ENCODE measurements at places on chromosomes 16 and 17. TPM values are rescaled to one million over a fixed set of nuclear protein-coding genes. Genes with fewer than 3 reads are reported as not detected.
A peak's percentile ranks its signal among the peaks of the same experiment; 100 is the strongest.

GRCh38 chr17:17966399-17966798 is 5.8 kb downstream of the TOM1L2 start:
- H3K4me1 ChIP-seq = peaks cover 59% of the 10 kb centered on the region
- no peak for DNase-seq
- H3K4me3 ChIP-seq = no peak overlapping the region

Gene TLCD3B
- 1.6 TPM for total RNA-seq

DNA sequence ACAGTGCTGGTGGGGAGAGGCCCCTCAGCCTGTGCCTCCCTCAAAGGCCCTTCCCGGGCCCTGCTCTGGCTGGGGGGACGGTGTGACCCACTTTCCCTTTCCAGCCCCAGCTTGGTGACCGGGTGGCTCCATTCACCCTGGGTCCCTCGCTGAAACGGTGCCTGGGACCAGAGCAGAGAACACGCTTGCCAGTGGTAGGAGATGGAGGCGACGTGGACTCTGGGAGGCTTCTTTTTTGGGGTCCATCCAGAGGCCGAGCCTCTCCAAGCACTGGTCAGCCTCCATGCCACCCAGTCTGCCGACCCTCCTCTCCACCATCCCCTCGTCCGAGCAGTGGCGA is 7.7 kb downstream of the CENPX start:
- no peak for DNase-seq
- no peak overlapping the region for H3K4me3 ChIP-seq
- no peak overlapping the region for H3K27ac ChIP-seq
- H3K27me3 ChIP-seq = no peaks in the 10 kb centered on the region

DNA sequence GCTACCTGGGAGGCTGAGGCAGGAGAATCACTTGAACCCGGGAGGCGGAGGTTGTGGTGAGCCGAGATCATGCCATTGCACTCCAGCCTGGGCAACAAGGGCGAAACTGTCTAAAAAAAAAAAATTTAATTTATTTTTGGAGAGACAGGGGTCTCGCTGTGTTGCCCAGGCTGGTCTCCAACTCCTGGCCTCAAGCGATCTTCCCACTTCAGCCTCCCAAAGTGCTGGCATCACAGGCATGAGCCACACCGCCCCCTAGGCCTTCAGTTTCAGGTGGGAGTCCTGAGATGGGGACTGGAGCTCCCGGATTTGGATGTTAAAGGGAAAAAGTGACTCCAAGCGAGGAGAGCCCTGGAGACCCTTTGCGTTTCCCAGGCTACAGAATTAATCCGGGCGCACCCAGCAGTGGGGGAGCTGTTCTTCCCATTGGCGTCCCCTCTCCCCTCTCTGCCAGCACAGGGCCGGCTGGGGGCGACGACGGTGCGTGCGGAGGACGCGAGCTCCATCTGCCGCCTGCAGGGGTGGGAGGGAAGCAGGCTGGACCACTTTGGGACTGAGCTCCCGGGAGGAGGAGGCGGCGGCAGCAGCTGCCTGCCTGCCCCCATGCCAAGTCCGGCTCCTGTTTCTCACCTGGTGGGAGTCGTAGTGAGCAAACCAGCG is 49.3 kb upstream of the USP7 start:
- H3K27ac ChIP-seq = no peak overlapping the region
- H3K27me3 ChIP-seq = peaks cover 12% of the 10 kb centered on the region
- no peak overlapping the region for H3K4me3 ChIP-seq
- peaks cover 2% of the 10 kb centered on the region for H3K36me3 ChIP-seq

Gene CA4
- total RNA-seq = not detected

DNA sequence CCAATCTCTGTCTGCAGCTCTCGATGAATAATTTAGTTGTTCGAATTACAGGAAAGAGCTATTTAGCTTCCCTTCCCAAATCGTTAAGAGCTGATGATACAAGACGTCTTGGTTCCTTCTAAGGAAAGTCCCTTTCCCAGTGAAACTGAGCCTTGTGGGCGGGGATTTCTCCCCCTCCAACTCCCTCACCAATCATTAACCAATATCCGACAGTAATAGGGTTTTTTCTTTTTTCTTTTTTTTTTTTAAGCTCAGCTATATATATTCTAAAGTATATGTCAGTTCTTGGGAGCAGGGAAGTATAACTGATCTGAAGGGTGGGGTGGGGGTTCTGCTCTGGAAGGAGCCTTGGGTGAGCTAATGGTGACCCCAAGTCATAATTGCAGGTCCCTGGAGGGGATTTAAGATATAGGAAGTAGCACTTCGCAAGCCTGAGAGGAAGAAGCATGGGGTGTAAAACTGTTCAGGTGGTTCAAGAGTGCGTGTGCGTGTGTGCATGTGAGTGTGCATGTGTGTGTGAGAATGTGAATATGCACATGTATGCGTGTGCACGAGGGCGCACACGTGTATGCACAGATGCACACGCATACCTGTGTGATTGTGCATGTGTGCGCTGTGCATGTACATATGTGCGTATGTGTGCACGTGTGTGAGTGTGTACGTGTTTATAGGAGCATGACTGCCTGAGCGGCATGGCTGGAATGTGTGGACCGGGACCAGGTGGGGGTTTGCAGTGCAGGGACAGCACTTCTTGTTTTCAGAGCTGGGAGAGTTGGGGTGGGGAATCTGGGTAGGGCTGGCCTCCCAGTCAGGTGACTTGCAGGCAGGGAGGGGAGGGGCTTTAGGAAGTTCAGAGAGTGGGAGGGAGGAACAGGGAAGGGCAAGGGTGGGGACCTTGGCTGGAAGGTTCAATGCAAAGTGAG is 42.7 kb downstream of the SOCS3 start:
- no peak overlapping the region for H3K4me3 ChIP-seq
- H3K27ac ChIP-seq = no peak overlapping the region
- no peaks in the 10 kb centered on the region for H3K36me3 ChIP-seq
- no peak for DNase-seq

Gene OR4D1
- total RNA-seq = 0.12 TPM

- no peak overlapping the region for H3K4me3 ChIP-seq
- DNase-seq = no peak
- no peak overlapping the region for H3K27ac ChIP-seq
- H3K4me1 ChIP-seq = peaks cover 3% of the 10 kb centered on the region
- H3K36me3 ChIP-seq = no peaks in the 10 kb centered on the region
Measured at GRCh38 chr16:75483222-75483621, 12.0 kb downstream of the CHST6 start.

DNA sequence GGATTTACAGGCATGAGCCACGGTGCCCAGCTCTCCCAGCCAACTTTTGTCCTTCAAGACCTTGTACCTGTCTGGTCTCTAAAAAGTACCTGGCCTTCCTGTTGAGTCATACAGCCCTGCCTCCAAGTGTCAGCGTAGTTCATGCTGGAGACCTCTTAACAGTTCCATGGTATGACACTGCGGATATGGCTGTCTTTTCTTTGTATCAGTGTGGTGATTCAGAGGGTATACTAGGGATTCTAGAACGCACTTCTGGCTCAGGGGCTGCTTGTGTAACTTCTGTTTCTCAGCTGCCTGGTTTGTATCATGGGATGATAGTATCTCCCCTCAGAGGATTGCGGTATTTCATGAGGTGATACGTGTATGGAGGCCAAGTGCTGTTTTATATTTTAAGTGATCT is 2.0 kb upstream of the TMEM11 start:
- H3K4me3 ChIP-seq = peak overlapping the region; percentile 88
- no peak overlapping the region for H3K27ac ChIP-seq
- H3K27me3 ChIP-seq = no peaks in the 10 kb centered on the region
- H3K36me3 ChIP-seq = peaks cover 1% of the 10 kb centered on the region
- DNase-seq = no peak

DNA sequence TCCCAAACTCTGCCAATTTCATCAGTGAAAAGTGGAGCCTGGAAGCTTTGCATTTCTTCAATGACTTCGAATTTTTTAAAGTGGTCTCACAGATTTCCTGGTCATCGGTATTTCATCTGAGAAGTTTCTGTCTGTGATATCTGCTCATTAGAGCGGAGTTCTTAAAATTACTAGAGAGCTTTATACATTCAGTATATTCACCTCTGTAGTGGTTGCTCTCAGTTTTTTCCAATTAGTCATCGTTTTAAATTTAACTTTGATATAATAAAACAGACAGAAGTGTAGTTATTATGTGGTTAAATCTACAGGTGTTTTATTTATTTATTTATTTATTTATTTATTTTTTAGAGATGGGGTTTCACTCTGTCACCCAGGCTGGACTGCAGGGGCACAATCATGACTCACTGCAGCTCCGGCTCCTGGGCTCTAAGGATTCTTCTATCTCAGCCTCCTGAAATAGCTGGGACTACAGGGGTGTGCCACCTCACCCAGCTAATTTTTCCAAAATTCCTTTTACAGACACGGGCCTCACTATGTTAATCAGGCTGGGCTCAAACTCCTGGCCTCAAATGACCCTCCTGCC is 16.0 kb downstream of the ARHGAP17 start:
- H3K4me3 ChIP-seq = no peak overlapping the region
- no peaks in the 10 kb centered on the region for H3K27me3 ChIP-seq
- H3K4me1 ChIP-seq = peaks cover 4% of the 10 kb centered on the region

Gene METRNL
- 42.9 TPM for total RNA-seq

DNA sequence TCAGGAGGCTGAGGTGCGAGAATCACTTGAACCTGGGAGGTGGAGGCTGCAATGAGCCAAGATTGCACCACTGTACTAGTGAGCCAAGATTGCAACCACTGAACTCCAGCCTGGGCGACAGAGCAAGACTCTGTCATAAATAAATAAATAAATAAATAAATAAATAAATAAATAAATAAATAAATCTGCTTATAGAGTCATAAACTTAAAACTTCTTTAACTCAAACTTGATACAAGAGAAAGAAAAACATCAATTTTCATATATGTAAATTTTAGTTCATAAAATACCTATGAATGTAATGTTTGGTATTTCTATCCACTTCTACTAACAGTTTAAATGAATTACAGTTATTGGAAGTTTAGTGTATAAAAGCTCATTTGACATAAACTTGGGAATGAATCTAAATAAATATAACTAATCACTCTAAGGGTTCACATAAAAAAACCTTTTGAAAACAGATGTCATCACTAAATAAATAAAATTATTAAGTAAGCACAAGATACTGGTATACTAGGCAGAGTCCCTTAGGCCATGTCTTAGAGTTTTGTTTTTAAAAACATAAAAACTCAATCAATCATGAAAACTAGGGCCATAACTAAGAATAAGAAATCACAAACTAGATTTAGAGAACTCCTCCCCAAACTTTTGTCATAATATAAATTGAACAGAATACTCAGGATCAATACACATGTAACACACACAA is 54.1 kb downstream of the SMURF2 start:
- H3K4me1 ChIP-seq = peaks cover 17% of the 10 kb centered on the region
- no peak overlapping the region for H3K4me3 ChIP-seq
- H3K27me3 ChIP-seq = no peaks in the 10 kb centered on the region

Gene WNT9B
- total RNA-seq = not detected

Gene C16orf90
- not detected for total RNA-seq

- DNase-seq = peak; percentile 44
- no peaks in the 10 kb centered on the region for H3K36me3 ChIP-seq
- peaks cover 10% of the 10 kb centered on the region for H3K27me3 ChIP-seq
Measured at GRCh38 chr16:24309258-24310142, 53.4 kb downstream of the CACNG3 start.

Gene PDILT
- not detected for total RNA-seq

GRCh38 chr16:27314161-27314723 is 468 bp downstream of the IL4R start:
- peak overlapping the region; percentile 94 for H3K4me3 ChIP-seq
- no peaks in the 10 kb centered on the region for H3K27me3 ChIP-seq
- H3K36me3 ChIP-seq = peaks cover 37% of the 10 kb centered on the region
- H3K4me1 ChIP-seq = peaks cover 48% of the 10 kb centered on the region
- DNase-seq = peak; percentile 85

DNA sequence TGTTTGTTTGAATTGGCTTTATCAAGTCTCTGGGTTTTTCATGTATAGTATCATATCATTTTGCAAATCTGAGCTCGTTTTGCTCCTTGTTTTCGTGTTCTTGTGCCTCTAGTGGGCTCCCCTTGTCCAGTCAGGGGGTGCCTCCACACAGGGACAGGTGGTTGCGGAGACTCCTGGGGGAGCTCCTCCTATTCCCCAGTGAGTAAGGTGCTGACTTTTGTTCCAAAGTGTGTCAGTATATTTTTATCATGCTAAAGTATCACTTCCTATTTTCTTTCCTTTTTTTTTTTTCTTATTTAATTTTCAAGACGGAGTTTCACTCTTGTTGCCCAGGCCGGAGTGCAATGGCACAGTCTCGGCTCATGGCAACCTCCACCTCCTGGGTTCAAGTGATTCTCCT is 30.3 kb upstream of the IL17C start:
- no peak for DNase-seq
- peaks cover 25% of the 10 kb centered on the region for H3K36me3 ChIP-seq
- H3K4me3 ChIP-seq = no peak overlapping the region
- no peaks in the 10 kb centered on the region for H3K27me3 ChIP-seq

Gene C16orf74
- 0.41 TPM for total RNA-seq

- peaks cover 35% of the 10 kb centered on the region for H3K36me3 ChIP-seq
- H3K27me3 ChIP-seq = no peaks in the 10 kb centered on the region
- H3K27ac ChIP-seq = peak within 1 kb of the TSS; percentile 88
Measured at GRCh38 chr16:88803264-88803987, at the start of gene CDT1. TSS of gene CDT1 (plus strand) at chr16:88803789. CDS start at chr16:88803832, 43 bp downstream.

Gene CMIP
- total RNA-seq = 77.4 TPM

- no peaks in the 10 kb centered on the region for H3K4me1 ChIP-seq
- no peaks in the 10 kb centered on the region for H3K36me3 ChIP-seq
- no peak overlapping the region for H3K4me3 ChIP-seq
- no peak overlapping the region for H3K27ac ChIP-seq
- H3K27me3 ChIP-seq = no peaks in the 10 kb centered on the region
- no peak for DNase-seq
Measured at GRCh38 chr17:1169221-1169928, 10.4 kb downstream of the ABR start.

- H3K27me3 ChIP-seq = peaks cover 15% of the 10 kb centered on the region
- H3K36me3 ChIP-seq = no peaks in the 10 kb centered on the region
- H3K27ac ChIP-seq = peak overlapping the region; percentile 76
Measured at GRCh38 chr17:78332991-78333390, 26.9 kb downstream of the SOCS3 start.

DNA sequence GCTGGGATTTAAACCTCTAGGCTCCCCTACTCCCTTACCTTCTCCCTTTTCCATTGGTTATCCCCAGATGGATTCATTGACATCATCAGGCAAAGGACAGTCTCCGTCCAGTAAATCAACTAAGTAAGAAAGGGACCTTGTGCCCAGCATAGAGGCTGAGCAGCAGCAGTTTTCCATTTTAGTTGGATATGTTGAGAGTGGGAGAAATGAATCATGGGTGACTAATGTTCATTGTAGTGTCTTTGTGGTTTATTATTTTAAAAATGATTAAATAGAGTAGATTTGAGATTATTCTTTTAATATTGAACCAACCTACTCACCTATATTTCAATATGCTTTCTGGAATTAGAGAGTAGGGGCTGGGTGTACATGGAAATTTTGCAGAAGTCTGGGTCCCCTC is 99.4 kb upstream of the CACNG3 start:
- peaks cover 7% of the 10 kb centered on the region for H3K4me1 ChIP-seq
- DNase-seq = no peak
- no peak overlapping the region for H3K27ac ChIP-seq

Gene SP6
- total RNA-seq = not detected

Measured in activated CD8-positive, alpha-beta memory T cell treated with anti-CD3 and anti-CD28 coated beads, Interleukin-2, amount 10 ng/mL, durations not matched to agents 7 days and 5 days (primary cell).